ENCODE measurements at places on chromosomes 16 and 17.

GRCh38 chr17:9022573-9023391 lies 1.5 kb downstream of the NTN1 start:
- peak; percentile 36 for DNase-seq

DNA sequence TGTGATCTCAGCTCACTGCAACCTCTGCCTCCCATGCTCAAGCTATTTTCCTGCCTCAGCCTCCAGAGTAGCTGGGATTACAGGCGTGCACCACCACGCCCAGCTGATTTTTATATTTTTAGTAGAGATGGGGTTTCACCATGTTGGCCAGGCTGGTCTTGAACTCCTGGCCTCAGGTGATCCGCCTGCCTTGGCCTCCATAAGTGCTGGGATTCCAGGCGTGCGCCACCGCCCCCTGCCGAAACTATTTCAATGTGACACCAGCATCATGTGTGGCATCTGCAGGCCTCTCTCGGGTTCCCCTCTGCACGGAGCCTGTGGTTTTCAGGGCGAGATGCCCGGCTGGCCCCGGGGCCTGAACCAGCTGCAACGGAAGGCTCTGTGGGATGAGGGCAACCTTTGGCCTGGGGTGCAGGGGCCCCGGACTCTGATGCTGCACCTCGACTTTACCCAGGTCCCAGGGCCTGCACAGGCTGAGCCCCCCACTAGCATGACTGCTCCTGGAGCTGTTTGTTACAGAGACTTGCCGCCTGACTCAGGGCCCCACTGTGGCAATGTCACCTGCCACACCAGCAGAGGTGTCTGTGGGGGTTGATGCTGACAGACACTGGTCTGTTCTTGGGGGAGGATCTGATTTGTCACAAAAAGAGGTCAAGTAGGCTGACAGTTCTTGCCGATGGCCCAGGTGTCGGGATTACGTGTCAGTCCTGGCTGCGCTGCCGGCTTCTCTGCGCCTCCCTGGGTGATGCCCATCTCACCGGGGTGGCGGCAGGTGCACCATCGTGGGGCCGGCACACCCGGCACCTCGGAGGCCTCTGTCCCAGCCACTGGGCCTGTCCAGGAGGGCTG lies 8.6 kb upstream of the TEX19 start:
- no peak for DNase-seq

DNA sequence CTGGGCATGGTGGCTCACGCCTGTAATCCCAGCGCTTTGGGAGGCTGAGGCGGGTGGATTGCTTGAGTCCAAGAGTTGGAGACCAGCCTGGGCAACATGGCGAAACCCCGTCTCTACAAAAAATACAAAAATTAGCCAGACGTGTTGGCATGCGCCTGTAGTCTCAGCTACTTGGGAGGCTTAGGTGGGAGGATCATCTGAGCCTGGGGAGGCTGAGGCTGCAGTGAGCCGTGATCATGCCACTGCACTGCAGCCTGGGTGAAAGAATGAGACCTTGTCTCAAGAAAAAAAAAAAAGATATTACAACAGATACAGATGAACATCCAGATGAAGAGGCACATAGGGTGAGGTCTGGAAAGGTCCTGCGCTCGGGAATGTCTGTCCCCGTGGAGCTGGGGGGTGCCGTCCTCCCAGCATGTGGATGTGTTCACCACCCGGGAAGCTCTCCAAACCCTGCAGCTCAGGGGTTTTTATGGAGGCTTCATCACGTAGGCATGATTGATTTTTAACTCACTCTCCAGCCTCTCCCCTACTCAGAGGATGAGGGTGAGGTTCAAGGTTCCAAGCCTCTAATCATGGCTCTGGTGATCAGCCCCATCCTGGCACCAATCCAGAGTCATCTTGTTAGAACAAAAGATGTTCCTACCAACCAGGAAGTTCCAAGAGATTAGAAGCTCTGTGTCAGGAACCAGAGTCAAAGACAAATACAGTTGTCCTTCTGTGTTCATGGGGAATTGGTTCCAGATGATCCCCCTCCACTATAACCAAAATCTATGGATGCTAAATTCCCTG lies 85.0 kb upstream of the DNAJA2 start:
- peak; percentile 47 for DNase-seq

DNA sequence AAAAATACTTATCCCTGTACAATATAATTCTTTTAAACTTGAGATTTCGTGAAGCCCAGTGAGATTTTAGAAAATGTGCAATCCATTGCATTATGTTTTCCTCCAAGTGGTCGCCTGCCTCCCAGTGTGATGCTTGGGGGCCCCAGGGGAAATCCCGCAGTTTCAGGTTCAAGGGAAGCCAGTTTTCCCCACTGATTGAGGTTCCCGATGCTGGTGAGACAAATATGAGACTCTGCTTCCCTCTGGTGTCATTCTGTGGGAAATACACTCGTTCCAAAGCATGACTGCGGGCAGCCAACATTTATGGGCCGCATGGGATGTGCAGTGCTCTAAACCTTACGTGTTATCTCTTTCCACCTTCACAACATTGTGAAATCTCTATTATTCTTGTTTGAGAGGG lies 200.8 kb downstream of the PRKCB start:
- peak; percentile 23 for DNase-seq

GRCh38 chr17:58001461-58002124 lies 5.5 kb downstream of the SRSF1 start:
- DNase-seq: no peak

GRCh38 chr16:11593581-11593980 lies 6.9 kb upstream of the LITAF start:
- no peak for DNase-seq

GRCh38 chr17:22470411-22471175 lies 778.3 kb downstream of the KCNJ18 start:
- DNase-seq: no peak

GRCh38 chr16:52709306-52709705 lies 162.4 kb upstream of the TOX3 start:
- no peak for DNase-seq

GRCh38 chr16:68802190-68802589 lies 41.1 kb upstream of the TANGO6 start:
- DNase-seq: no peak

GRCh38 chr17:49404361-49404760 lies 10.3 kb downstream of the PHB1 start:
- DNase-seq: no peak

- DNase-seq: no peak
Measured at GRCh38 chr16:86048221-86048620, 149.3 kb downstream of the IRF8 start.
